Posterior vena cava (tissue), 2 donors: ENCODE measurements at places on chromosomes 5 and 9. TPM values are rescaled to one million over a fixed set of nuclear protein-coding genes. Genes with fewer than 3 reads are reported as not detected.

Gene NR2F1
- 31.5 TPM for total RNA-seq

Gene OR1J2
- not detected for total RNA-seq

- DNase-seq: no peak
Observed at GRCh38 chr5:178429491-178430185, 160.6 kb downstream of the COL23A1 start.

- peak; percentile 80 for DNase-seq
Observed at GRCh38 chr5:154647114-154647760, 107.9 kb upstream of the LARP1 start.

Gene TAF1L
- total RNA-seq: not detected

Gene HAND1
- not detected for total RNA-seq
